ENCODE measurements at places on chromosomes 7 and 10.

- no peak for DNase-seq
Measured at GRCh38 chr7:39969431-39969830, 19.4 kb downstream of the CDK13 start.

DNA sequence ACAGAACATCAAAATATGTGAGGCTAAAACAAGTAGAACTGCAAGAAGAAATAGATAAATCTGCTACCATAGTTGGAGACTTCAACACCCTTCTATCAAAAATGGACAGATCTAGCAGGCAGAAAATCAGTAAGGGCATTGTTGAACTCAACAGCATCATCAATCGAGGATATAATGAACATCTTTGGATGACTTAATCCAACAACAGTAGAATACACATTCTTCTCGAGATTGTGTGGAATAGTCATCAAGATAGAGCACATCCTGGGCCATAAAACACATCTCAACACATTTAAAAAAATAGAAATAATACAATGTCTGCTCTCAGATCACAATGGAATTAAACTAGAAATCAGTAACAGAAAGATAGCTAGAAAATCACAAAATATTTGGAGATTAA, 9.9 kb downstream of the IGFBP1 start:
- DNase-seq: no peak

DNA sequence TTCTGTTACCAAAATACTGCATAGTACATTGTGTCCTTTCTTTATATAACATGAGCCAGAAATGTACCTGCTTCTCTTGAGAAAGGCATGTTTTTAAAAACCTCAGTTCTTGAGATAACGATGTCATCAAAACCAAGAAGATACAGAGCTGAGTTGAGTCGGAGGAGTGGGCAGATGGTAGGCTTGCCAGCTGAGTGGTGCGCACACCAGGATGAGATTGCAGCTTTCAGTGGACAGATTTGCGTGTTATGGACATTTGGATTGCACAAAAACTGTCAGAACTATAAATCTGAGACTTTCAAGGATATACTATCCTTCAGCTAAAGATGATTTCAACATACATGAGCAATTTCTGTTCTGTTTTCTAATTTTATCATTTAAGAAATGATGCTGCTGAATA, 25.0 kb downstream of the PRKAR2B start:
- no peak for DNase-seq

DNA sequence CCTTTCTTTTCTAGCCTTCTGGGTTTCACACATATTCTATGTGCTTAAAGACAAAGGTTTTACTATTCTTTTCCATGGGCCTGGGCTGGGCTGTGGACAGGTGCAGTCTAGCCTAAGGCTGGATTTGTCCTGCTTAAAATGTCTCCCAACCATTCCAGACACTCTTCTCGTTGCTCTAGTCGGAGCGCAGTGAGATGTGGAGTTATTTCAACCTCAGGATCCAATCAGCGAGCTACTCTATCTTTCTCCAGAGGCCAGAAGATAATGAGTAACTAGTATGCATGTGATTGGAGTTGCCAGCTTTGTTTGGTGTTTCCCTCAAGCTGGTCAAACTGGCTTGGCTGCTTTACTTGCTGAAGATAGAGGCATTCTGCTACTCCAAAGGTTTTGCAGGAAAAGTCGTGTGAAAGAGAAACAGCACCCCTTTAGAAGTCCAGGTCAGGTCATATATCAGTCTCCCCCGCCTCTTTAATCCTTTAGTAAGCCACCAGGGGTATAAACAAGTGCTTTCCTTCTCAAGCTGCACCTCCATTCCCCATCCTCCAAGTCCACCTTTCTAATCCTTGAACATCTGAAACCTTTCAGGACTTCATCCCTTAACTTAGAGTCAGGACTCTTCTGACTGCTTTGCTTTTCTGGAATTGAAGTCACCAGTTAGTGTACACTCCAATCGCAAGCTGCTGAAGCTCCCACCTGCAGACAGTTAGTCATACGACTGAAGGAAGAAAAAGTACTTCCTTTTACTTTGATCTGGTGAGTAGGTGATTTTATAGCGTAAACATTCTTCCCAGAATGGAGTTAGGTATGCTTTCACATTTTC, 78.8 kb downstream of the DNMBP start:
- no peak for DNase-seq

GRCh38 chr7:14894826-14895225, 7.7 kb downstream of the DGKB start:
- DNase-seq: no peak

GRCh38 chr7:115635376-115635775, 395.2 kb downstream of the TFEC start:
- DNase-seq: no peak

DNA sequence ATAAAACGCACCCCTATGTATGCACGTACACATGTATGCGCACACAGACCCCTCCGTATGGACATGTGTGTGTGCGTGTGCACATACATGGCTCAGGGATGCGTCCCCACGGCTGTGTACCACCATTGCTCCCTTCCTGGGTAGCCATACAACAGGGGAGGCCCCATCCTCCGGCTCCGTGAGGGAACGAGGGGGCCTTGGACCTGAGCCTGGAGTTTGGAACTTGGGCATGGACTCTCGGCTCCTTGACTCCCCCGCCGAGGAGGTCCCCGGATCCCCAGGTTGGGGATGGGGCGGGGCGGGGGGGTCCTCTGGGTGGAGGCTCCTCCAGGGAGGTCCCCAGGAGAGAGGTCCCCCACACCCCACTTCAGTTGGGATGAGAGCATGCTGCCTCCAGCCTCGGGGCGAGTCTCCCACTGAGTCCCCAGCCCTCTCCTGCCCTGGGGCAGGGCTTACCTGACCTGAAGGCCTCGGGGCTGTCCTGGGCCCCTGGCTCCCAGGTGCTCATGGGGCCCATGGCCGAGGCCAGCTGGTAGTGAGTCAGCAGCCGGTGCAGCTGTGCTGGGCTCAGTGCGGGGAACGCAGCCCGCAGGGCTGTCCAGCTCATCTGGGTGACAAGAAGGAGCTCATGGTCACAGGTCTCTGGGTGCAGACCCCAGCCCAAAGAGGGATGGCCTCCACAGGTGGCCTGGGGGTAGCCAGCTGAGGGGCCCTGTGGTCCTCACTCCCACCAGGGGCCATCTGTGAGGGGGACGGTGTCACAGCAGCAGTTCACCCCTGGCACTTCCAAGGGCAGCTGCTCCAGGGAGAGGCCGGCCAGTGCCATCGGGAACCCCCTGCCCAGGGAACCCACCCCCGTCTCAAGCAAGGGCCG, 29.9 kb downstream of the AP5Z1 start:
- no peak for DNase-seq

GRCh38 chr10:125096371-125096770, 64.0 kb downstream of the CTBP2 start:
- DNase-seq: no peak

GRCh38 chr7:2516194-2516555, 3.4 kb upstream of the LFNG start:
- DNase-seq: no peak
